Occipital lobe (tissue), 3 donors: ENCODE measurements at places on chromosomes 11 and 22.

DNA sequence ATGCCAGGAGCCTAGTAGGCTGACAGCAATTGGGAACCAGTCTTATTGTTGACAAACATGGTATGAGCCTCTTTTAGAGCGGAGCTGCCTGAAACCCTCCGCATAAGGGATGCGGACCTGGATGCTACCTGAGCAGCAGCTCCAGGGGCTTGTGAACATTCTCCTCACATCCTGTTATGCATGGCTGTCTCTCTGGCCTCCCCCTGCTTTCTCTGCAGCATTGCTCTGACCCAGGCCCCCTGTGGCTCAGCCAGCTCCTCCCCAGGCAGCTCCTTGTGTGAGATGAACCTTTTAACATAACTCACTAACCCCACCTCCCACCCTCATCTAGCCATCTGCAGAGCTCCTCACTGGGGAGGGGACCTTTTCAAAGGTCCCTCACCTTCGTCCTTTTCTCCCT is 6.0 kb downstream of the BMAL1 start:
- no peak for DNase-seq

DNA sequence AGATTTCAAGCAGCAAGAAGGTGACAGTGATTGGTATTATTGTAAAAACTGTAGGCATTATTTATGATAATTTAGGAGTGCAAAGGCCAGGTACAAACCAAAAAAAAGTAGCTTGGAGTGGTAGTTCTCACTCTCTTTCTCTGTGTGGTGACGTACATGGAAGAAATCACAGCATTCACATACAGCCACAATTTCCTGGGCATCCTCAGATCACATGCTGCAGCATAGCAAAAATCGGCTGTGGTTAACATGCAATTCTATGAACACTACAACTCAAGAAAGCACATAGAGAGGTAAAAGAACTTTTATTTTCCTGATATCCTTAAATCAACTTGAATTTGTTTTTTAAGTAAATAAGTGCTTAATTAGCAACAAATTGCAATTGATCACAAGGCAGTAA is 875.8 kb downstream of the DLG2 start:
- no peak for DNase-seq

- DNase-seq = no peak
Observed at GRCh38 chr11:1404461-1405185, 14.9 kb downstream of the BRSK2 start.

DNA sequence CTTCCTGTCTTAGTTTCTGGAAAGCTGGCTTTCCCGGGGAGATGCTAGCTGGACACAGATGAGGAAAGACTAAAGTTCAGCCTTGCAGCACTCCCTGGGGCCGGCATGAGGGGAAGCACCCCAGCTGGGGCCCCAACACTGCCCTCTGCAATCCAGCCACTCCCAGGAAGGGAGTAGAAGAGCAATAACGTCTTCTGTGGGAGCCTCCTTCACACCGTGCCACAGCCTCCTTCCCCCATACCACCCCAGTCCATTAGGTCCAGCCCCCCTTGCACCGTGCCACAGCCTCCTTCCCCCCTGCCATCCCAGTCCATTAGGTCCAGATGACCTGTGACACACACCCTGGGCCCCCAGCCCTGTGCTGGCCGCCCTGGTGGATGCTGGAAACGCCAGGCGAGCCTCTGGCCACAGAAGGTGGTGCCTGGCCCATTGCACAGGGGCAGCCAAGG is 44.1 kb upstream of the PRDM11 start:
- no peak for DNase-seq

DNA sequence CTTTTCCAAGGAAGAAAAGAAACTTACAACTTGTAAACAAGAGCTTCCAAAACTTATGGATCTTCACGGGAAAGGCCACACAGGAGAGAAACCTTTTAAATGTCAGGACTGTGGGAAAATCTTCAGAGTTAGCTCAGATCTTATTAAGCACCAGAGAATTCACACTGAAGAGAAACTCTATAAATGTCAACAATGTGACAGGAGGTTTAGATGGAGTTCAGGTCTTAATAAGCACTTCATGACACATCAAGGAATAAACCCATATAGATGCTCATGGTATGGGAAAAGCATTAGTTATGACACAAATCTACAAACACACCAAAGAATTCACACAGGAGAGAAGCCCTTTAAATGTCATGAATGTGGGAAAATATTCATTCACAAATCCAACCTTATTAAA is 32.4 kb downstream of the GAB2 start:
- DNase-seq = no peak

GRCh38 chr11:29027436-29027835 is 919.2 kb downstream of the METTL15 start:
- no peak for DNase-seq

GRCh38 chr11:113014262-113015097 is 53.3 kb downstream of the NCAM1 start:
- peak; percentile 61 for DNase-seq

DNA sequence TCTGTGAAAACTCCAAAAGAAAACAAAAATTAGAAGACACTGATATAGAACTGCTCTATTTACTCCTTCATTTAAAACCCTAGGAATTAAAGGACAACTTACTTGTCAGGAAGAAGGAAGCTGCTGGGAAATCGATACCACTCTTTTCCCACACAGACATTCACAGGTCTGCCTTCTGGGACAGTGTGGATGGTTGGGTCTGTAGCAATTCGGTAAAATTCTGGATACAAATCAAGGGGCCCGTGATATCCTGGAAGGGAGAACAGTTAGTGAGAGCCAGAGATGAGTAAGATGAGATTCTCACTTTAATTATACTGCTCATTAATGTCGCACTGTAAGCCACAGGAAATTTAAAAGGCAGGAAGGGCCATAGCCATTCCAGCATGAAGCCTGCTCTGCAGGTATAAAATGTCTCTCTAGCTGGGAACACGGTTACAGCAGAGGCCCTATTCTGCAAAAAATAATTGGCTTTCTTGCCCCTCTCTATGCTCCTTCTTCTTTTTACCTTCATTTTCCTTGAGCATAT is 34.0 kb downstream of the ALG9 start:
- DNase-seq = no peak

- no peak for DNase-seq
Observed at GRCh38 chr11:85960678-85961077, 105.5 kb downstream of the CCDC83 start.

DNA sequence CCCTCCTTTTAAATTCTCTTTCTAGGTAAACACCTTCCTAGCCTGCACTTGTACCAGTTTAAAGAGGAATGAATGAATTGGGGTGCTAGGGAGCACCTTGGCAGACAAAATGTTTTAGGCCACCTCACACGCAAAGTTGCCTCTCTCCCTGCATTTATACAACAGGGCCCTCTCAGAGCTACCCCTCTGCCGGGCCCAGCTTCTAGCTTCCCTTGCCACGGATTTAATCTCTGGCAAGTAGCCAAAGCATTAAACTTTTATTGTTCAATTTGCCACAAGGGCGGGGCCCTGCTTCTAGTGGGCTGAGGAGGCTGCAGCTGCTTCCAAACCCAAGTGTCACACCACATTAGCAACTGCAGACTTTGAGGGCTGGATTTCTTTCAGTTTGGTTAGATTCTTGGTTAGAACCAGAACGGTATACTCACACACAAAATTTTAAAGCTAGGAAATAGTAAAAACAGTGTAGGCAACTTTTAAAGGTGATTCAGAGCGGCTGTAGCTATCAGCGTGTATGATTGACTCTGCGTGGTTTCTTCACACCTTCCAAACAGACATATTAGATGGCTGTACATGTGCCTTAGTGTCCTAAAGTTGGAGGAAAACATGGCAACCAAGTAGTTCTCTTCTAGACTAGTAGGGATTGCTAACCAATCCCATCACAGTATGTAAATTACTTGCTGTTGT is 6.5 kb downstream of the KREMEN1 start:
- DNase-seq = no peak

- DNase-seq = no peak
Observed at GRCh38 chr11:1875093-1875850, 16.4 kb downstream of the PRR33 start.

DNA sequence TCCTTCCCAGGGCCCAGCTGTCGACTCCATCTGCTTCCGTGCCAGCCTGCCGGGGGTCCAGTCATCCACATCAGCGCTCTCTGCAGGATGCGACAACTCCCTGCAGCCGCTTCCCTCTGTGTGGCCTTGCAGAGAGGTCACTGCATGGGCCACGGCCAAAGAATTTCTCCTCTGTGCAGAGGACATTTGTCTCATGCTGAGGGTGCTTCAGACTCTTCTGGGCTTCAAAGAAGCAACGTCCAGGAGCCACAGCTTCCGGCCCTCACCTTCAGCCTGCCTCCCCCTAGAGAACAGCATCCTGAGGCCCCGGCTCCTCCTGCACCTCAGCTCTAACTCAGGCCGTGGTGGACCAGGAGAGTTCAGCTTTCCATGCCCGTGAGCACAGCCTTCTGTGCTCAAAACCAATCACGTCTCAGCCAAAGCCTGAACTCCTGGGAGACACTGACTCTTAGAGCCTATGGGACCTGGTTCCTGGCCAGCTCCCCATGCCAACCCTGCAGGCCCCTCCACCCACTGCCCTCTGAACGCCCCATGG is 258.9 kb downstream of the BRD1 start:
- no peak for DNase-seq

GRCh38 chr22:45933506-45934167 is 43.3 kb downstream of the WNT7B start:
- DNase-seq = no peak

- DNase-seq = no peak
Observed at GRCh38 chr22:45493286-45493771, 9.4 kb upstream of the FBLN1 start.

- no peak for DNase-seq
Observed at GRCh38 chr11:9859554-9860305, 195.9 kb downstream of the SWAP70 start.

DNA sequence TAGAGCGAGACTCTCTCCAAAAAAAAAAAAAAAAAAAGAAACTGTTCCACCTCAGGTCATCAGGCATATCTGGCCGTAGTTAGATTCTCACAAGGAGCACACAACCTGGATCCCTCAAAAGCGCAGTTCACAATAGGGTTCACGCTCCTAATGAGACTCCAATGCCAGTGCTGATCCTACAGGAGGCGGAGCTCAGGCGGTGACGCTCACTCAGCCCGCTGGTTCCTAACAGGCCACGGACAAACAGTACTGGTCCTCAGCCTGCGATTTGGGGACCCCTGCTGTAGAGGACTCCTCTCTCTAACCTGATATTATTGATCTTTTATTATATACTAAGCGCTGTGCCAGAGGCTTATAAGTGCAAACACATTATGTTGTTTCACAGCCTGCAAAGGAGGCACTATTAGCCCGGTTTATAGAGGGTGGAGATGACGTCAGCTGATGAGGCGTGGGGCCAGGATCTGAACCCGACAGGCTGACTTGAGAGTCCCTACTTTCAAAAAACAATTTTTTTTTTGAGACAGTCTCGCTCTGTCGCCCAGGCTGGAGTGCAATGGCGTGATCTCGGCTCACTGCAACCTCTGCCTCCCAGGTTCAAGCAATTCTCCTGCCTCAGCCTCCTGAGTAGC is 4.9 kb upstream of the MAFF start:
- no peak for DNase-seq

DNA sequence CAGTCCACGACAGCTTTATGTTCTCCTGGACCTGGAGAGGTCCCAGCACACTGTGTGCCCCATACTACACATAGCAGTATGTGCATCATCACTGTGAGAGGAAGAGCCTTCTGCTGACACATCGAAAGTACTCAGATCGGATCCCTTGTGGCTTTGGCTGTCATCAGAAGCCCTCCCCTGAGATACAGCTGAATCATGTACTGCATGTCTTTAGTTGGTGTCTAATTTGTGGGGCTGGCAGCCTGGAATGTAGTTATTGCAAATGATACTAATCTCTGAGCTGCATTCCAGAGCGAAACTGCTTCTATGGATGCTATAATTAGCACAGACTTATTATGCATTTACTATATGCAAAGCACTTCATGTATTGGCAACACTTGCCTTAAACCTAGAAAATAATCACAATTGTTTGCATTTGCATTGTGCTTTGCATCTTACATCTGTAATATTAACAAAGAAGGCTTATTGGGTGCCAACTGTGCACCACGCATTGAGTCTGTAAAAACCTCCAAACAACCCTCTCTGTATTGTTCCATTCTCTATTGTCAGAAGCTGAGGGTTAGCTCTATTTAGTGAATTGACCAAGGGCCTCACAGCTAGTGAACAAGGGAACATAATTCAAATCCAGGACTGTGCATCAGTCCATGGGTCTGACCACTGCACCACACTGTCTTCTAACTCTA is 89.2 kb upstream of the CRTAM start:
- DNase-seq = peak; percentile 44

DNA sequence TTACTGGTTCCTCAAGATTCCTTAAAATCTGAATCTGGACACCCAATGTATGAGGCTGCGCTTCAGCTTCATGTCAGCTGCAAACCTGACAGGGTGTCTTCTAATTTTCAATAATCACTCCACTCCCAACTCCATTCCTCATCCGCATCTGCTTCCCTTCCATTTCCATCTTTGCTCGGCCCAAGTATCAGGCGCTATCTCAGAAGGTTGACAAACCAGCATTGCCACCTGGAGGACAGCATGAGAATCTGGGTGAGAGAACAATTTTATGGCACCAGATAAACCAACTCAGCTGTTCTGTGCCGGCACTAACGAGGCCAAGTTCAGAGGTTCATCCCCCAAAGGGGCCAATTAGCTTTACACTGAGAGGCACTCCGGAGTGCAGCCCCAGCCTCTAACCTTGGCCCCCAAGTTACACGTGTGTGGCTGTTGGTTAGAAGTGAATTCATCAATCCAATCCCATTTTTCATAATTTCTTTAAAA is 79.1 kb upstream of the LMO2 start:
- peak; percentile 6 for DNase-seq
